Mesothelial cell of epicardium (in vitro differentiated cells): ENCODE measurements at places on chromosomes 2 and 18. TPM values are rescaled to one million over a fixed set of nuclear protein-coding genes. Genes with fewer than 3 reads are reported as not detected.

Gene ALLC
- total RNA-seq: not detected in 3 replicates

Gene RNF152
- total RNA-seq: 19.0 to 28.6 TPM (median 25.7 TPM) in 3 replicates

Gene ERFE
- 0.50 to 0.85 TPM (median 0.66 TPM) in 3 replicates for total RNA-seq

Gene FZD7
- total RNA-seq: 126 to 132 TPM (median 132 TPM) in 3 replicates

Gene DTNA
- 8.4 to 10.9 TPM (median 10.1 TPM) in 3 replicates for total RNA-seq

Gene ATP8B1
- total RNA-seq: 14.0 to 18.5 TPM (median 14.1 TPM) in 3 replicates

Gene REG3G
- total RNA-seq: not detected in 3 replicates

Gene PJVK
- 12.1 to 13.8 TPM (median 12.2 TPM) in 3 replicates for total RNA-seq

Gene CLK1
- 101 to 118 TPM (median 106 TPM) in 3 replicates for total RNA-seq

Gene HOXD13
- 0.49 to 0.63 TPM (median 0.56 TPM) in 3 replicates for total RNA-seq

Gene CPS1
- total RNA-seq: 4.4 to 7.5 TPM (median 6.3 TPM) in 3 replicates

DNA sequence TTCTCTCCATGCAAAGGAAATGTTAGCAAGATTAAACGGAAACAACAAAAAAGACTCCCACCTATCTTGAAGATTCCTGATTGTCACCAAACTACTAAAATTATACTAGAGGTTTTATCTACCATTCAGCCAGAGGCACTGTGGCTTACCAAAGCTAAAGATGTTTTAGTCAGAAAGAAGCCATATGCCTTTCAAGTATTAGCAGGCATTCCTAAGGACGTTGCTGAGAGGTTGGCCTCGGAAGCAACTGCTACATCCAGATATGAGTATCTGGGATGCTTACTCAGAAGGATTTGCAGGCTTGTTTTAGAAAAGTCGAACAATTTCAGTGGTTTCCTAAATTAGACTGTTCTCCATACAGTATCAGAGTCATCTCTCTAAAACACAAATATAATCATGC is 88.3 kb upstream of the UBE2E3 start:
- H3K27me3 ChIP-seq: no peaks in the 10 kb centered on the region
- no peak overlapping the region for H3K4me3 ChIP-seq
- H3K4me1 ChIP-seq: no peaks in the 10 kb centered on the region
- no peak for DNase-seq
- no peak overlapping the region for H3K27ac ChIP-seq

DNA sequence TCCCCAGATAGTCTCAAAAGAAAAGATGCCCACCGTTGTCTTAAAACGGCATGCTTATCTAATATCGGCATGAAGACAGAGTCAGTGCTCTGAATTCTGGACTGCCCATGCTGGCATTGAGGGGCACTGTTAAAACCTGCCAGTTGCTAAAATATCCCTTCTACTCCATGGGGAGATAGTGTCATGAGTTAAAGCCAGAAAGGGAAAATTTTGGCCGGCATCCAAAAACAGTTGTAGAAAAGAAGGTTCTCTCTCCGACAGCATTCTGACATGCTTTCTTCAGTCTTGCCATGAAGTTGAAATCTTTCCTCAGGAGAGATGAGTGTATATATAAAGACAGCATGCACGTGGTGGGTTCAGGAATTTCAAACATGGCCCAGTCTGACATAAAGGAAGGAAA is 401.3 kb upstream of the PIK3C3 start:
- peaks cover 5% of the 10 kb centered on the region for H3K4me1 ChIP-seq
- H3K36me3 ChIP-seq: no peaks in the 10 kb centered on the region

GRCh38 chr2:228705318-228705717 is 523.8 kb upstream of the SPHKAP start:
- no peaks in the 10 kb centered on the region for H3K4me1 ChIP-seq
- no peak overlapping the region for H3K4me3 ChIP-seq
- peaks cover 2% of the 10 kb centered on the region for H3K27me3 ChIP-seq
- no peak overlapping the region for H3K27ac ChIP-seq

DNA sequence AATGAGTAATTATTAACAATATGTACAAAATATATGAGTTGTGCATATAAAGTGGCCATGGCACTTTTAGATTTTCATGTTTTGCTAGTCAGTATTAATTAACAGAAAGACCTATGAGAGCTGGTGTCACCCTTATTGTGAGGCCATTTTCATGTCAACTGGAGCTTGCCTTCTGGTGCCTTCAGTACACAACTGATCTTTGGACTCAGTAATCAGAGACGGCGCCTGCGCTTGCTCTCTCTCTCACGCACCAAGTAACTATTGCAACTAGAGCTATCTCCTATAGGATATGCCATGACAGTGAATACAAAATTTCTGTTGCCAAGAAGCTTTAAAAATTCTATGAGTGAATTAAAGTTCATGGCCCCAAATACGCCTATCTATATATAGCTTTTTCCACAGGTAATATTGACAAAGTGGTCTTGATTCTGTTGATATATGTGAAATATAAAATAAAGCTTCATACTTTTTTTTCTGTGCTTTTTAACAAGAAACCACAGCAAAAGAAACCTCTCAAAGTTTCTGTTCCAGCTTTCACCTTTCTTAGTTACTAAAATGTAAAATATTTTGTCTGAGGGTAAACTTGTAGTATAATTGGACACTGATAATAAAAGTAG is 2.9 kb downstream of the SERTAD2 start:
- H3K27ac ChIP-seq: peak overlapping the region; percentile 96
- H3K4me1 ChIP-seq: peaks cover 76% of the 10 kb centered on the region
- H3K4me3 ChIP-seq: peak overlapping the region; percentile 35
- no peaks in the 10 kb centered on the region for H3K27me3 ChIP-seq

- H3K4me1 ChIP-seq: no peaks in the 10 kb centered on the region
- H3K36me3 ChIP-seq: peaks cover 6% of the 10 kb centered on the region
- H3K27me3 ChIP-seq: no peaks in the 10 kb centered on the region
- no peak for DNase-seq
Measured at GRCh38 chr2:204749319-204749718, 204.0 kb downstream of the PARD3B start.

GRCh38 chr18:51614033-51614432 is 416.6 kb upstream of the MEX3C start:
- H3K36me3 ChIP-seq: no peaks in the 10 kb centered on the region
- H3K4me3 ChIP-seq: no peak overlapping the region
- no peaks in the 10 kb centered on the region for H3K4me1 ChIP-seq
- H3K27me3 ChIP-seq: peaks cover 12% of the 10 kb centered on the region
- H3K27ac ChIP-seq: no peak overlapping the region

GRCh38 chr2:199216253-199216652 is 241.5 kb downstream of the SATB2 start:
- DNase-seq: no peak
- no peaks in the 10 kb centered on the region for H3K36me3 ChIP-seq
- no peaks in the 10 kb centered on the region for H3K4me1 ChIP-seq
- no peaks in the 10 kb centered on the region for H3K27me3 ChIP-seq
- H3K4me3 ChIP-seq: no peak overlapping the region

- H3K4me3 ChIP-seq: no peak overlapping the region
- no peaks in the 10 kb centered on the region for H3K27me3 ChIP-seq
- DNase-seq: no peak
- H3K36me3 ChIP-seq: no peaks in the 10 kb centered on the region
- no peak overlapping the region for H3K27ac ChIP-seq
- H3K4me1 ChIP-seq: peaks cover 15% of the 10 kb centered on the region
Measured at GRCh38 chr2:207337234-207338219, 171.8 kb upstream of the KLF7 start.

GRCh38 chr18:44514766-44515165 is 165.9 kb upstream of the SETBP1 start:
- peaks cover 21% of the 10 kb centered on the region for H3K4me1 ChIP-seq
- no peak overlapping the region for H3K27ac ChIP-seq
- no peaks in the 10 kb centered on the region for H3K27me3 ChIP-seq
- DNase-seq: no peak

GRCh38 chr2:226831266-226831665 is 4.6 kb upstream of the RHBDD1 start:
- H3K4me3 ChIP-seq: no peak overlapping the region
- H3K27ac ChIP-seq: no peak overlapping the region
- peaks cover 4% of the 10 kb centered on the region for H3K36me3 ChIP-seq
- DNase-seq: no peak

DNA sequence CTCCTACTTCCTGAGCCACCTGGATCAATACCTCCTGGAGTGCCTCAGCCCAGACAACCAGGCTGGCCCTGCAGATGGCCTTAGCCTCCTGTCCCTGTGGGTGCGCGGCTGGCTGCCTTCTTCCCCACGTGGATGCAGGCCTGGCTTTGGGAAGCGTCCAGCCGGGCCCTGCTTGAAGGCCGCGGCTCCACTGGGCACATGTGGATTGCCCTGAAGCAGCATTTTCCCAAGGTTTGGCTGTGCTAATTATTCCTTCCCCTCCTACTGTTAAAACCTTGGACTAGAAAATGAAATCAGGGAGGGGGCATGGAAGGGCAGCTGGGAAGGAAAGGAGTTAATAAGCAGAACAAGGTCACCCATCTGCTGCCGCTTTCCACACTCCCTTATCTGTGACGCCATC is 143.0 kb upstream of the GATA6 start:
- no peaks in the 10 kb centered on the region for H3K36me3 ChIP-seq
- H3K4me1 ChIP-seq: peaks cover 7% of the 10 kb centered on the region
- no peaks in the 10 kb centered on the region for H3K27me3 ChIP-seq
- no peak for DNase-seq
- no peak overlapping the region for H3K27ac ChIP-seq

DNA sequence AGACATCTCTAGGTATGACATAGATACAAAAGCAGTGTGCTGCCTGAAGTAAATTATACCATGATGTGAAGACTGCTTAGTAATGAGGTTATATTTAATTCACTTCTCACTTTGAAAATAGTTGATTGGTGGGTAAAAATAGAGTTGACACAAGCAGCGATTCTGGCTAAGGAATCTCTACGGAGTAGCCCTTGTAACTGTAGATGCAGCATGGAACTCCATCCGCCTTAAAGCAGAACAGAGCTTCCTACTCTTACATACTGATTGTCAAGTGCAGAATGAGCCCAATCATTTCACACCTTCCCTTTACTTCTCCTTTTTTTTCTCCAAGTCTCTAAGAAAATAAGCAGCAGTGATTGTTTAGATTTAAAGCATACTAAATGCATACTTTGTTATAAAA is 1594.6 kb upstream of the SLC39A10 start:
- H3K4me3 ChIP-seq: no peak overlapping the region
- no peaks in the 10 kb centered on the region for H3K36me3 ChIP-seq

GRCh38 chr2:43178055-43178598 is 48.3 kb downstream of the ZFP36L2 start:
- no peaks in the 10 kb centered on the region for H3K36me3 ChIP-seq
- DNase-seq: no peak
- peaks cover 48% of the 10 kb centered on the region for H3K4me1 ChIP-seq
- H3K4me3 ChIP-seq: no peak overlapping the region
- no peaks in the 10 kb centered on the region for H3K27me3 ChIP-seq

DNA sequence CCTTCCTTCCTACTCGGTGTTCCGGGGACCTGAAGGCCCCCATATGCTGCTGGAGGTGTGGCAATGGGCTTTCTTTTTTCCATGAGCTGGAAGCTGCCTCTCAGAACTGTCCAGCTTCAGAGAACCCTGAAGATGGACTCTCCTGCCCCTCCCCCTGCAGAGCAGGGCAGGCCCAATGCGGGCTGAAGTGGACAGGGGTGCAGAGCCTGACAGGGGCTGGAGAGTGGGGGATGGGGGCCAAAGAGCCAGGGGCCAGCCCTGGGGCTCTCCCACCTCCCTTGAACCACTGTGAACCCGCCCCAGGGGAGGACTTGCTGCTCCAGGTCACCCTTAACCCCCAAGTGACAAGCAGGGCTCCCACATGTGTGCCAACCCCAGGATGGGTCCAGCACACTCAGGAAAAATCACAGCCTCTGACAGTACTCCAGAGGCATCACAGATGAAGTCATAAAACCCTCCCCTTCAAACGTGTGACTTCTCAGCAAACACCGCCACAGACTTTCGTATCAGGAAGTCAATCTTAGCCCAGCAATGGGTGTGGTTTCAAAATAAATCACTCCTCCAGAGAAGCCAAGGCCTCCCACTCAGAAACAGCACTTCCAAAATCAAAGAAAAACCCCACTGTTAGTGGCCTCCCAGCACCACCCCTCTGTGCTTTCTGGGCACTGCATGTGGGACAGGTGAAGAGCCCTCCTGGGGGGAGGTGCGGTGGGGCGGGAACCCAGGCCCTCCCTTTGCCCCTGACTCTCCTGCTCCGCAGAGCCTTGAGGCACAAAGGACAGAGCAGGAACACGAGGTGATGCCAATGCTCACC is 135.8 kb downstream of the HDAC4 start:
- DNase-seq: no peak
- peak overlapping the region; percentile 80 for H3K27ac ChIP-seq
- H3K4me1 ChIP-seq: peaks cover 47% of the 10 kb centered on the region
